ENCODE measurements at places on chromosomes 5 and 9.

- DNase-seq = peak; percentile 65
These were observed 530 bp downstream of the UCK1 start for GRCh38 chr9:131530546-131530919.

DNA sequence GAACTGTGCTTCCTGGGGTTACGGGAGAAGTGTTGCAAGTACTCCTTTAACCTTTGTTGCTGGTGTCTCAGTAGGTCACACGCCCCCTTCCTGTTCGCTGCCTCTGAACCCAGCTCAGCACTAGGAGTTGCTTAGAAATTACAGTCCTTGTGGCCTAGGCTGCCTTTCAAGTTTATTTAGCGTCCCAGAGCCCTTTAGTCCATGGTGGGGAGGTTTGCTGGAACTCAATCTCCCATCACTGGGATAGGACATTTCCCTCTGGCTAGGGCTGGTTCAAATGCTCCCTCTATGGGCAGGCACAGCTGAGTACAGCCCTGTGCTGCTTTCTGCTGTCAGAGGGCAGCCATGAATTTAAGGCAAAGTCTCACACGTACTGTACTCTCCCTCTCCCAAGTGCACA, 4.7 kb downstream of the IFNA8 start:
- peak; percentile 26 for DNase-seq

GRCh38 chr5:76041863-76042262, 41.3 kb upstream of the SV2C start:
- no peak for DNase-seq

GRCh38 chr5:73031839-73032238, 76.0 kb downstream of the FCHO2 start:
- peak; percentile 95 for DNase-seq

- DNase-seq = no peak
These were observed 65.3 kb downstream of the FAM174A start for GRCh38 chr5:100600298-100600994.

DNA sequence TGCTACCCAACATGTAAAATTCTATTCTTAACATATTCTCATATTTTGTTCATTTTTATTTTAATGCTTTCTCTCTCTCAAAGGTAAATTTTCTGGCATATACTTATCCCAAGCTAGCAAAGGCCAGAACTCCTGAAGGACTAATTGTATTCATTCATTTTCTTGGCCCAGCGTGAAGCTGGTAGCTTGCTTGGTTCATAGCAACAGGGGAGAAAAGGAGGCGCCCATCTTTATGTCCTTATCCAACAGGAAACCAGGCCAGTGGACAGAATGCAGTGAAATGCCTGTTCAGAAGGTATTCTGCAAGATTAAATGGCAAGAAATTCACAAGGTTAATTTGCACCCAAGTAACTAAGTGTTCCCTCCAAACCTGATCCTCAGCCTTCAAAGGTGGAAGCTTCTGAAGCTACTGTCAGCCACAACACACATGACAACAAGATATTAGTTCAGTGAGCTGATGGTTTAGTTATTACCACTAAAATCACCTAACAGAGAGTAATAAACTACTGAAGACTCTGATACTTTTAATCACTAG, 5.6 kb downstream of the EFNA5 start:
- DNase-seq = no peak

- peak; percentile 40 for DNase-seq
These were observed 29.7 kb upstream of the PPP2CA start for GRCh38 chr5:134255418-134256150.

GRCh38 chr9:17083258-17083657, 51.6 kb upstream of the CNTLN start:
- DNase-seq = no peak

DNA sequence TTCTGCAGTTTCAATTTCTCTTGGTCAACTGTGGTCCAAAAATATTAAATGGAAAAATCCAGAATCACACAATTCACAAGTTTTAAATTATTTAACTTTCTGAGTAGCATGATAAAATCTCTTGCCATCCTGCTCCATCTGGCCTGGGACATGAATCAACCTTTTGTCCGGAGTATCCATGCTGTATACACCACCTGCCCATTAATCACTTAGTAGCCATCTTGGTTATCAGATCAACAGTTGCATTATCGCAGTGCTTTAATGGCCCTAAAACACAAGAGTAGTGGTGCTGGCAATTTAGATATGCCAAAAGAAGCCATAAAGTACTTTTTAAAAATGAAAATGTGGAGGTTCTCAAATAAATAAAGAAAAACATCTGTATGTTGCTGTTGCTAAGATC, 25.3 kb downstream of the EFCAB9 start:
- DNase-seq = no peak

- DNase-seq = peak; percentile 30
These were observed 24.0 kb downstream of the HNRNPK start for GRCh38 chr9:83956086-83956435.

- peak; percentile 53 for DNase-seq
These were observed 140.8 kb downstream of the C9orf152 start for GRCh38 chr9:110066929-110067716.

- DNase-seq = no peak
These were observed 277.7 kb downstream of the TMEM167A start for GRCh38 chr5:82799361-82800077.

- DNase-seq = no peak
These were observed 226.2 kb downstream of the CACNA1B start for GRCh38 chr9:138103849-138104206.

DNA sequence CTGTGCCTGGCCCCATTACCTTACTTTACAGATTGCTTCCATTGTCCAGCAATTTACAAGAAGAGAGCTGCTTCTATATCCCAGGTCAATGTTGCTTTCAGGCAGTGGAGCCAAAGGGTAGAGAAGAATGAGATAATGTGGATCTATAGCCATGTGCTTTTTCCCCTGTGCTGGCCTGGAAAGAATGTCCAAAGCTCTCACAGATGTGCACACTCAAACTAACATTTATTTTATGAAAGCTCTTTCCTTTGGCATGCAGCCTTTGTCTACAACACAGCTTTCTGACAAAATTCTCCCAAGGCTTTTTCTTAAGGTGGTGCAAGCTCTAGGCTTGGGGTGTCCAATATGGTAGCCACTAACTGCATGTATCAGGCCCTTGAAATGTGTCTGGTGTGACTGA, 217.3 kb downstream of the LRRC70 start:
- no peak for DNase-seq

- DNase-seq = no peak
These were observed 42.7 kb upstream of the AKNA start for GRCh38 chr9:114430457-114430856.

DNA sequence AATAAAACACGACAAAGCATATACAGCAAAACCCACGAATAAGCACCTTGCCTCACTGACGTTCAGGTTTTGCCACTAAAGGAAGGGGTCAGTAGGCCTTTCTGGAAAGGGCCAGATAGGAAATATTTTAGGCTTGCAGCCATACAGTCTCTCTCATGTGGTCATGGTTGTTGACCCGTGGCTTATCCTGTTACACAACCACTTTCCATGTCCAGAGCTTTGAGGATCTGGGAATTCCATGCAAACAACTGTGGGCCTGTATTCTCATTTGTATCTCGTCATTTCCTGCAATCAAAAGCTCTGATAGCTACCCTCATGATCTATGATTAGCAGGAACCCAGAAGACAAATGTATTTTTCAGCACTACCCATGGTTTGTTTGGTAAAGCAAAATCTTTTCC, 108.3 kb downstream of the DRD1 start:
- DNase-seq = no peak

- no peak for DNase-seq
These were observed 143.2 kb downstream of the HMHB1 start for GRCh38 chr5:143955141-143955540.

GRCh38 chr5:160702311-160702803, 149.7 kb downstream of the ATP10B start:
- DNase-seq = no peak

- no peak for DNase-seq
These were observed 30.0 kb upstream of the TBC1D2 start for GRCh38 chr9:98285446-98285845.

GRCh38 chr9:136629001-136629878, 33.5 kb upstream of the EGFL7 start:
- DNase-seq = no peak

DNA sequence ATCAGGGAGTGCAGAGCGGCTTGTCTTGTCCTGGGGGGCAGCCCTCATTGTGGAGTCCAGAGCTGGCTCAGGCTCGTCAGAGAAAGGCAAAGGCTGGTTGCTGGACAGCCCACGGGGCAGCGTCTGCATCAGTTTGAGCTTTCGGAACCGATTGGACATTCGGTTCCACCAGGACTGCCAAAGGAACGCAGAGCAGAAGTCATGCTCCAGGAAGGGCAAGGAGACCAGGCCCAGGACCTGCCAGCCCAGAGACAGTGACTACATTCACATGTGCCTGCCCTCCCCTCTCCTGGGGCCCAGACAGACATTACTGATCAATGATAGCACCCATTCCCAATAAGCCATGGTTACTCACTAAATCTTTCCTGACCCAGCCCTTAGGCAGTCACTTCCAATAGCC, 18.1 kb downstream of the ANKS6 start:
- DNase-seq = no peak

- peak; percentile 82 for DNase-seq
These were observed 679 bp upstream of the KDM4C start for GRCh38 chr9:6757132-6757455.

DNA sequence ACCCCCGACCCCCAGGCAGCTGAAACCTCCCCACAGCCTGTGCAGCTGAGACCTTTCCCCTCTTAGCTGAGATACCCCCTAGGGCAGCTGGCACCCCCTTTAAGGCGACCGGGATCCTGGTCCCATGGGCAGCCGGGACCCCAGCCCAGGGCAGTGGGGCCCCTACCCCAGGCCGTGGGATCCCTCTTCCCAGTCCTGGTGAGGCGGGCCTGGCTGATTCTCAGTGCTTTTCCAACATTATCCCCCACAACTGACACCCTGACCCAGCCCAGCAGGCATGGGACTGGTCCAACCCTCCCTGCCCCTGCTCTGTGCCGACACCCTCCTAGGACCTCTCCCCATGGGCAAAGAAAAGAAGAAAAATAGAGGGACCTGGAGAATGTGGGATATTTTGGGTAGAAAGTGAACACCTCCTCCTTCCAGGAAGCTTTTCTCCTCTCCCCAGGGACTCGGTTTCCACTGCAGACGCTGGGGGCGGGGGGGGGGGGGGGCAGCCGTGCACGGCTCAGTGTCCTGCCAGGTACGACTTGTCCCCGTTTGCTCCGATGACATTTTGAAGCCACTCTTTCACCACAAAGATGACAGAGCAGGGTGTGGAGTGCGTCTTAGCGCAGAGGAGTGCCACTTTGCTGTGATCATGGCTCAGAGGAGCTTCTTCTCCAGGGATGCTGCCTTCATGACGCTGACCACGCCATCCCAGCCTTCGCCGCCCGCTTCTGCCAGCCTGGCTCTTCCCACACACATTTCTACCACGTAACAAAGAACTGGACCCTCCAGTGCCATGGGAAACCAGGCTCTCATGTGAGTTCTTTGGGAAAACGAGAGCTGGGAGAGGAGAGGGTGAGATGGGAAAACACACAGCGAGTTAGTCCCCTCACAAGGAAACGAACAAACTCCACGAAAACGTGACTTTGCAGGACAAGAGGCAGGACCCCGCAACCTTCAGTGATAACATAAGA, 47.5 kb downstream of the MRPL36 start:
- no peak for DNase-seq

GRCh38 chr5:135546101-135546500, 10.3 kb upstream of the NEUROG1 start:
- DNase-seq = no peak

- DNase-seq = no peak
These were observed 80.7 kb downstream of the PPARGC1B start for GRCh38 chr5:149810856-149811255.

DNA sequence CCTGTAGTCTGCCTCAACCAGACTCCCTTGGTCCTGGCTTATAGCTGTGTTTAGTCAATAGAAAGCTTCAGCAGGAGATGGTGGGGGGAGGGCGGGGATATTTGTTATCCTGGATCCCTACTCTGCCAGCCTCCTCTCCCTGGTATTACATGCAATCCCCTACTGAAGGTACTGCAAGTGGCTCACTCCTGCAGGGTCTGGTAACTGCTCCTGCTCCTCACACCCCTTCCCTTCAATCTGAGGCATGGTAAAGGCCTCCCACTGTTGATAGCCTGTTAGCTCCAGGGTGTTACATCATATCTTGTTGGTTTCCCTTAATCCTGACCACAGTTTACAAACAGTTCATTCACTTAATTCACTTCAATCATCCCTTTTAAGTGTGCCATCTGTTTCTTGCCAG, 137.5 kb downstream of the AP3B1 start:
- DNase-seq = no peak

DNA sequence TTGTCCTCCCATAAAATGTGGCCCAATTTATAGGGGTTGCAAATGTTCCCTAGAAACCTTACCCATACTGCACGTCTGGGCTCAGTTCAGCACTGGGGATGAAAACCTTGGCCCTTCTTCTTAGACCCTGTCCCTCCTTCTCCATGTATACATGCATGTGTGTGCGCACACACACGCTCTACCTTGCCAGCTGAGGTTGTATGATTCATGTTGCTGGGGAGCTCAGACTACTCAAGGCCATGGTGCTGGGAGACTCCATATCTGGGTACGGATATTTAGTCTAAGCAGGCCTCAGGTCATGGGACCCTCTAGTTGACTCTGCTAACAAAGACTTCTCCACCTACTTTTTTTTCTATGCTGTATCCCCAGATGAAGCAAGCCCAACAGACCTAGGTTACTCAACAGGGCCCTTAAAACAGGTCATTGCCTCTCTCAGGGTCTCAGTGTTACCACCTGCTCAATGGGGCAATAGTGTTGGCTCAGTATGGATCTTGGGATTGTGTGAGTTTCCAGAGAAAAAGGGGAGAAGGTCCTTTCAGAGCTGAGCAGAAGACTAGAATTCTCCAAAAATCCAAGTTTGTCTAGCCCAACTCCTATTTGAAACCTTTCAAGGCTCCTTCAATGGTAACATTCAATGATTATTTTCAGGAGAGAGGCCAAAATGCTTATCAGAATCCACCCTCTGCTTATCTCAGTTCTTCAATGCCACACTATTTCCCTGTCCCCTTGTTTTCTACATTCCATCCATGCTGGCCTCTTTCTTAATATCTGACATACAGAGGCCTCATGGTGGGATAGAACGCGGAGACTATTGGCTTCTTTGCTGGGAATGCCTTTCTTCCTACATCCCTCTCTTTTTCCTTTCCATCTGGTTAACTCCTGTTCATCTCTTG, 123.6 kb upstream of the PITX1 start:
- DNase-seq = no peak

DNA sequence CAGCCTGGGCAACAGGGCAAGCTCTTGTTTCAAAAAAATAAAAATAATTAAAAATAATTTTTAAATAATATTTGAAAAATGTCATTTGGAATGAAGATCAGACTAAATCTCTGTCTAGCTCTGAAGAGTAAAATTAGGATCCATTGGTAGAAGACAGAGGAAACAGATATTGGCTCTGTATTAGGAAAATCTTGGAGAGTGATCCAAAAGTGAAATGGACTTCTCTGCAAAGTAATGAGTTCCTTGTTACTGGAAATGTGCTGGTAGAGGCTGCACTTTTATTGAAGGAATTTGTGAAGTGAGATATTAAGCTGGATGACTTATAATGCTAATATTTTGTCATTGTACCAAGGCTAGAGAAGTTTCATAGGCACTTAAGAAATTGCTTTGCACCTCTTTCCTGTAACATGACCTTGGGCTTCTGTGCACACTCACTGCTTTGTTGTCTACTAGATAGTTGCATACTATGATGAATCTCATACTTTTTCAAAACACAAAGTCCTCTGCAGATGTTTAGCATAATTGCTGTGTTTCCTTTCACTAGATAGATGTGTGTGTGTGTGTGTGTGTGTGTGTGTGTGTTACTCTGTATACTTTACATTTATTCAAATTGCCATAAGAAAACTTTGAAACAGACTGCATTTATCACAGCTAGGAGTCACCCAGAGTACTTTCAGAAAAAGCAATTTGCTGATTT, 13.1 kb downstream of the THBS4 start:
- no peak for DNase-seq

- DNase-seq = no peak
These were observed 15.4 kb downstream of the ITK start for GRCh38 chr5:157196045-157196444.

Measured in ELR (cell line).